Naive thymus-derived CD4-positive, alpha-beta T cell (primary cell): ENCODE measurements at places on chromosomes 3 and 15. TPM values are rescaled to one million over a fixed set of nuclear protein-coding genes. Genes with fewer than 3 reads are reported as not detected.

The CLEC3B gene
- 0.59 TPM for total RNA-seq

The ZNF80 gene
- 0.62 TPM for total RNA-seq

The GPR160 gene
- total RNA-seq: 5.9 and 6.1 TPM in 2 replicates

The DLL4 gene
- total RNA-seq: not detected

The GUCA1C gene
- not detected for total RNA-seq

- no peaks in the 10 kb centered on the region for H3K4me1 ChIP-seq
- no peak overlapping the region for H3K27ac ChIP-seq
- H3K4me3 ChIP-seq: no peak overlapping the region
- peaks cover 84% of the 10 kb centered on the region for H3K36me3 ChIP-seq
Measured at GRCh38 chr15:38509152-38509551, 55.2 kb downstream of the FAM98B start.

DNA sequence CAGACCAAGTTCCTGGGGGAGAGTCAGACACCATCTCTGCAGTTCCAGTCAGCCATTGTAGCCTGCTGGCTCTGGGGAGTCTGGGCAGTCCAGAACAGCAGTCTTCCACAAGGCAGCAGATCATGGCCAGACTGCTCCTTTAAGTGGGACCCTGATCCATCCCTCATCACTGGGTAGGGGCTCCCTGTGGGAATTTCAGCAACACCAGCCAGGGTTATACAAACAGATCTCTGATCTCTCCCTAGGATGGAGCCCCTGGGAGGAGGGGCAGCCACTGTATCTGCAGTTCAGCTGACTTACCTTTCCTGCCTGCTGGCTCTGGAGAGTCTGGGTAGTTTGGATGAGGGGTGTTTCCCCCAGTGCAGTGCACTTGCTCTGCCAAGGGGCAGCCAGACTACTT is 42.1 kb upstream of the UNC13C start:
- no peaks in the 10 kb centered on the region for H3K4me1 ChIP-seq
- no peaks in the 10 kb centered on the region for H3K27me3 ChIP-seq
- no peak overlapping the region for H3K27ac ChIP-seq
- DNase-seq: no peak
- no peaks in the 10 kb centered on the region for H3K36me3 ChIP-seq

DNA sequence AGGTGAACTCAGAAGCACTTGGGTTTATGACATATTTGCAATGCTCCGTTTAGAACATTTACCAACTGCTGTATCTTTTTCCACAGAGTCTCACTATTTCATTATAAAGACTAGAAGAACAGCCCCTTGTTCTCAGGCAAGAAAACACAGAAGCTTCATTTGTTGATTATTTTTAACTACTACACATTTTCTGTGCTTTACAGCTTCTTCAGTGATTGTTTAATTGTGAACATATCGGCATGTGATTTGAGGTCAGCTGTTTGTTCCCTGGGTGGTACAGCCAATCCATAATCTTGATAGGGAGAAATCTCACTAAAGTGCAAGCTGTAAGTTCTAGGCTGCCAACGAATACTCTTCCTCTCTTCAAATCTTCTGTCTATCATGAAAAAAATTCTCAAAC is 31.0 kb upstream of the DLG1 start:
- H3K27ac ChIP-seq: no peak overlapping the region
- H3K36me3 ChIP-seq: no peaks in the 10 kb centered on the region
- DNase-seq: no peak
- H3K4me1 ChIP-seq: no peaks in the 10 kb centered on the region
- no peak overlapping the region for H3K4me3 ChIP-seq

DNA sequence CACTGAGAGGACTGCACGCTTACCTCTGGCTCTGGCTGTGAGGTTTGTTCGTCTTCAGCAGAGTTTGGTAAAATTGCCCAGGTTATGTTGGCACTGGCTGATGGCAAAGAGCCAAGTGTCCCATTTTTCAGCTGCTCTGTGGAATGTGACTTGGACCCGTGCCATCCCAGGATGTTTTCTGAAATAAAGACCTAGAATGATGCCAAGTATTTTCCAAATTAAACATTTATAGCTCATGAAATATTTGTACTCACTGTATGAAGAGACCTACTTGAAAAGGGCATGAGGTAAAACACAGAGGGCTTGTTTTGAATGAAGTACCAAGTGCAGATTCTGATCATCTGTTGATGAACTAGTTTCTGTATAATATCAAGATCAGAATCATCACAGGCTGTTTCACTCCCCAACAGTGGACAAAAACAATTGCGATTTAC is 200.5 kb downstream of the STT3B start:
- H3K4me3 ChIP-seq: no peak overlapping the region
- H3K4me1 ChIP-seq: no peaks in the 10 kb centered on the region
- H3K27ac ChIP-seq: no peak overlapping the region

GRCh38 chr3:151276687-151277042 is 1.7 kb downstream of the P2RY14 start:
- H3K4me1 ChIP-seq: peaks cover 21% of the 10 kb centered on the region
- H3K27ac ChIP-seq: no peak overlapping the region
- no peak overlapping the region for H3K4me3 ChIP-seq
- no peaks in the 10 kb centered on the region for H3K27me3 ChIP-seq

GRCh38 chr15:55245059-55245458 is 44.6 kb downstream of the RAB27A start:
- H3K4me3 ChIP-seq: no peak overlapping the region
- no peak overlapping the region for H3K27ac ChIP-seq
- peaks cover 42% of the 10 kb centered on the region for H3K4me1 ChIP-seq
- no peak for DNase-seq

- no peak overlapping the region for H3K27ac ChIP-seq
- H3K4me3 ChIP-seq: peak overlapping the region; percentile 6
- no peaks in the 10 kb centered on the region for H3K27me3 ChIP-seq
Measured at GRCh38 chr3:183350164-183350563, 78.3 kb downstream of the MCF2L2 start.
